ENCODE measurements at places on chromosomes 7 and 10.

DNA sequence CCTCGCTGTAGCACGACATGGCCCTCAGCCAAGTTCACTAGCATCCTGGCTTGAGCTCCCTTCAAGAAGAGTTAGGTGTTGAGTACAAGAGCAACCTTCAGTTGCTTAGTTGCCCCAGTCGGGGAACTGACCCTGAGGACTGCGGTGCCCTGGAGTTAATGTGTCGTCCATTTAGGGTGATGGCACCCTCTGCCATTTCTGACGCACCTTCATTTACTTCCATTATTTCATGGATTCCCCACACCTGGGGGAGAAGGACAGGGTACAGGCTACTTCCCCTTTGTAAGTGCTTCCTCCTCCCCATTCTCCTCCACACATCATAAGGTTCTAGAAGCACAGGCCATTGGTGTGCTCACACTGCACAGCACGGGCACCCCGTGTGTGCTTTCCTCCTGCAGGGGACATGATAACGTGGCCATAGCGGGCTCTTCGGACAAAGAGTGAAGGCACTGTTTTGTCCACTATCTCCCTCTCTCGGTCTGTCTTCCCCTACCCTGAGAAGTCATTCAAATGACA, 1.8 kb downstream of the ALOX5 start:
- DNase-seq: peak; percentile 64

- DNase-seq: no peak
These were observed 41.9 kb downstream of the CALML3 start for GRCh38 chr10:5566614-5567013.

DNA sequence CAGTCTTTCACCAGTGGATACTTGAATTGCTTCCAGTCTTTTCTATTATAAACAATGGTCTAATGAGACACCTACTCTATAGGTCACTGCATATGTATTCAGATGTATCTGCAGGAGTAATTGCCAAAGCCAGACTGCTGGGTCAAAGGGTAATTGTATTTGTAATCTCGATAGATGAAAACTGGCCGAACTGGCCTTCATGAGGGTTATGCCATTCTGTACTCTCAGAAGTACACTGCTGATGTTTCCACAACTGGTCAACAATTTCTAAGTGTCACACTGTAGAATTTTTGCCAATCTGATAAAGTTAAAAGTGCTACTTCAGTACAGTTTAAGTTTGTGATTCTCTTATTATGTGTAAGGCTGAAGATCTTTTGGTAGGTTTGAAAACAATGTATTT, 64.6 kb downstream of the JAZF1 start:
- no peak for DNase-seq

DNA sequence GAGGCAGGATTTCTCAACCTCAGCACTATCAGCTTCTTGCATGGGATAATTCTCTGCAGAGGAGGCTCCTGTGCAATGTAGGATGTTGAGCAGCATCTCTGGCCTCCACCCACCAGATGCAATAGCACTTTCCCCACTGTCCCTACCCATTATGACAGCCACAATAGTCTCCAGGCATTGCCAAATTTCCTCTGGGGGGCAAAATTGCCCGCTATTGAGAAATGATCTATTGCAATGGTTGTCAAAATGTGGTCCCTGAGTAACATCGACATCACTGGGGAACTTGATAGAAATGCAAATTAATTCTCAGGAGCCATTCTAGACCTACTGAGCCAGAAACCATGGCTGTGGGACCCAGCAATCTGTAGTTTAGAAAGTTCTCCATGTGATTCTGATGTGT, 7.0 kb downstream of the KCNK18 start:
- DNase-seq: peak; percentile 24
